Activated B cell treated with CpG ODN at 0.5 μM for 24 hours (primary cell): ENCODE measurements at places on chromosomes 12 and 14.

DNA sequence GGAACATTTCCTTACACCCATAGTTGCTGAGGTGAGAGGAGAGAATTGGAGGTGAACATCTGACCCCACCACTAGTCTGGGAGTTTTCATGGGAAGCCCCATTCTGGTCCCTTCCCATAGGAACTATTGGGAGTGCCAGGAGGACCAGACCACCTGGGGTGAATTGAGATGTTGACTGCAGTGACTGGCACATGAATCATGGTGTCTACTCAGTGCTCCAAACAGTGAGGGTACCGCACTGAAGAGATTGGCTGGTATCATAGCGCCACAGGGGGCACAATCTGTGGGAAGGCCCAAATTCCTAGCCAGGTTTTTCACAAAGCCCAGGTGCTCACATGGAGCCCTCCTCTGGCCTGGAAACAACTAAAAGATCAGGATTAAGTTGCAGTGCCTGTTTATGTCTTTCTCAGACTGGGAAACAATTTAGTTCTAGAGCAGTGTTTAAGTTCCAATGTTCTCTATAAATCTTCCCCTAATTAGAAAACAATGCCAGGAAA, 3.7 kb upstream of the RNASE9 start:
- no peak for DNase-seq

DNA sequence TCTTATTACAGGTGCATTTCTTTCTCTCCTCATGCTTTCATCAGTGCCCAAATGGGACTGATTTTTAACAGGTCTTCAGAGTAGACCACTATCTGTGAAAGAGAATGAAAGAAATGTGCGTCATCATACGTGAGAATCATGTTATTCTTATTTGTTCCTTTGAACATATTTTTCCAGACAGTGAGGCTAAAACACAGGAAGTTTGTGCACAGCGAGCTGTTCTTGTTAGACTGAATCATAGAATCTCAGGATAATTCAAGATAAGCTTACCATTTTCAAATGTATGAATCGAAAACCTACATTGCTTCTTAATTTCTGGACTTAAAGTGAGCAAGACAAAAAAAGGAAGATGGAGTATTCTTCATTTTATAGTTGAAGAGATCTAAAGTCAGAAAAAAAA, 383.1 kb downstream of the EGLN3 start:
- DNase-seq = no peak

DNA sequence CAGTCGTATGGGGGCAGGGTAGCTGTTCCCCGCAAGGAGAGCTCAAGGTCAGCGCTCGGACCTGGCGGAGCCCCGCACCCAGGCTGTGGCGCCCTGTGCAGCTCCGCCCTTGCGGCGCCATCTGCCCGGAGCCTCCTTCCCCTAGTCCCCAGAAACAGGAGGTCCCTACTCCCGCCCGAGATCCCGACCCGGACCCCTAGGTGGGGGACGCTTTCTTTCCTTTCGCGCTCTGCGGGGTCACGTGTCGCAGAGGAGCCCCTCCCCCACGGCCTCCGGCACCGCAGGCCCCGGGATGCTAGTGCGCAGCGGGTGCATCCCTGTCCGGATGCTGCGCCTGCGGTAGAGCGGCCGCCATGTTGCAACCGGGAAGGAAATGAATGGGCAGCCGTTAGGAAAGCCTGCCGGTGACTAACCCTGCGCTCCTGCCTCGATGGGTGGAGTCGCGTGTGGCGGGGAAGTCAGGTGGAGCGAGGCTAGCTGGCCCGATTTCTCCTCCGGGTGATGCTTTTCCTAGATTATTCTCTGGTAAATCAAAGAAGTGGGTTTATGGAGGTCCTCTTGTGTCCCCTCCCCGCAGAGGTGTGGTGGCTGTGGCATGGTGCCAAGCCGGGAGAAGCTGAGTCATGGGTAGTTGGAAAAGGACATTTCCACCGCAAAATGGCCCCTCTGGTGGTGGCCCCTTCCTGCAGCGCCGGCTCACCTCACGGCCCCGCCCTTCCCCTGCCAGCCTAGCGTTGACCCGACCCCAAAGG, 804 bp downstream of the GAPDH start:
- DNase-seq = peak; percentile 63

DNA sequence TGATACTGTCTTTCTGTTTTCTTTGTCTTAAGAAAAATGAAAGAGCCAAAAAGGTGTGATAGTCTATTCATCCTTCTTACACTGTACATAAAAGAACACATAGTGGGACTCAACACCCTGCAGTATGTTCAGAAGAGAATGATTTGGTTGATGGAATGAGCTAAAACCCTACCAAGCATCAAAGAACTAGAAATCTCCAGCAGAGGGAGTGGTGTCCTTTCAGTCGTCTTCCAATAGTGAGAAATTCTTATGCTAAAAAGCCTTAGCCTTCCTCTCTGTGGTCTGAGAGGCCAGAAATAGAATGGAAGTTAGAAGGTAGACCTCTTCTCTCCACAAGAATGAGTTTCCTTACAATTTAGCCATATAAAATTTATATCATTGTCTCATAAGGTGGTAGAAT, 393.4 kb upstream of the SEL1L start:
- DNase-seq = no peak

DNA sequence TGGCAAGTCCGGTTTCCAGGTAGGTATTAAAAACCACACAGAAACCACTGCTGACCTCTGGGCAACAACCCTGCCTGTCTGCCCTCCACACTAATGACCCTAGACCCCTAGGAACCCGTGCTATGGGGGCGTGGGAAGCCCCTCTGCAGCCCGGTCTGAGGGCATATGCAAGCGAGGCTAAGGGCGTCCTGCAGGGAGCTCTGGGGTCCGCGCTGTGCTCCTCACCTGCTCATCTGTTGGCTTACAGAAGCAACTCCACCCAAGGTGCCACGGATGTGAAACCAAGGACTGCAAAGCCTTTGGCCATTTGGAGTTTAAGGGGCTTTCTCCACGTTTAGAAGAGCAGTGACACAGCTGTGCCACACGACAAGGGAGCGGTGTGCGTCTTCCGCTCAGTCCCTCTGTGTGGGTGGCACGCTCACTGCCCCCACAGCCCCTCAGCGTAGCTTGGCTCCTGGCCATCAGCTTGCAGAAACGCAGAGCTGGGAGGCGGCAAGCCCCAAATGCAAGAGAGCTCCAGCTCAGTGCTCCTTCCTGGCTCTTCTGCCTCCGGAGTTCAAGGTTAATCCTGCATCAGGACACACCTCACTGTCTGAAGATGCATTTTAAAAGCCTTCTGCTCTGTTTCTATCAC, 18.4 kb downstream of the AMN start:
- no peak for DNase-seq

DNA sequence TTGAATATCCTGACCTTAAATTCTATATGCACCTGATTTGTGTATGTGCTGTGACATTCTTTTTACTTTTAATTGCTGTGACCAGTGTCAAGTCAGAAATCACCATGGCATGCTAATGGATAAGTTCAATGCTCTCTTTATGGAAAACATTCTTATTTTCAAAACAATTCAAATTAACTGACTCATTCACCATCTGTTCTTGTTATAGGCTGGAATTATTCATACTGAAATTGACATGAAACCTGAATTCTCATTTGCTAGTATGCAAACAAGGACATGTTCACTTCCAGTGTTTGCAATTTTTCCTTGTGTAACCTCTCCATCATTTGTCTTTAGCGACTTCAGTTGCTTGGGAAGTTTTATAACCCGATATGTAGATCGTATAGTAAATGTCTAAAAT, at the start of gene TAS2R30:
TAS2R30 (minus strand) TSS at position 340 of the 400 bp plus-strand sequence. CDS start 400 bp downstream, outside the sequence.
- DNase-seq = no peak

DNA sequence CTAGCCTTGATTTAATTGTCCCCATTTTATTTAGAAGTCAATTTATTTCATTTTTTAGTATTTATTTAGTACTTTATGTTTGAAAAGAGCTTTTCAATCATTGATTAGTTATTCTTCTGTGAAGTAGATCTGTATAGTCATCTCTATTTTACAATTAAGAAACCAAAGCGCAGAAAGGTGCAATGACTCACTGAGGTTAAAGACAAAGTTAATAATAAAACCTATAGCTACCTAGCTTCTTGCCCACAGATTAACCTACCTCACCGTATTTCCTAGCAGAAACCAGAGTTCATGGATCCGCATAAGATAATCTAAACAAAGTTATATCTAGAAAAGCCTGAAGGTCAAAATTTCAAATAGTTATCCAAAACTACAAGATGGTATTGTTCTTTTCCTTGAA, 176.4 kb downstream of the GRIN2B start:
- no peak for DNase-seq
